Pancreas (tissue), 10 donors: ENCODE measurements at places on chromosomes 5 and 9.

- DNase-seq: no peak
Measured at GRCh38 chr9:15492485-15493150, 18.2 kb downstream of the PSIP1 start.

DNA sequence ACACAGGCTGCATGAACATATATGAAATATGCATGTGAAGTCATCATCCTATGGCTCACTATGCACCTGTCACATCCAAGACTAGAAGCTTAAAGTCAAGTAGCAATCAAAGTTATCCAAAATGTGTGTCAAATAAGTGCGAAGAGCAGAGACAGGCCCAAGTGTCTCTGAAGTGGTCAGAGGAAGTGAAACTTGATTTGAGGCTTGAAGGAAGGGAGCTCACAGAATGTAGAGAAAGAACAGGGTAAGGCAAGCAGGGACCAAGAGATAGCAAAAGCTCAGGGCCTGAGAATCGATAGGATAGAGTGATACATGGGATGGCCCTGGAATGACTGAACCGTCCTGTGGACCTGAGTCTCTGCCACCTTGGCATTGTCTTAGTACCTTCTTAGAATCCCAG is 274.3 kb upstream of the TRPC7 start:
- DNase-seq: no peak

GRCh38 chr5:161387121-161387520 is 159.4 kb downstream of the GABRB2 start:
- DNase-seq: no peak

GRCh38 chr5:66987949-66988838 is 208.4 kb downstream of the CD180 start:
- DNase-seq: no peak

GRCh38 chr9:114153761-114154599 is 1.4 kb upstream of the COL27A1 start:
- DNase-seq: peak; percentile 72

DNA sequence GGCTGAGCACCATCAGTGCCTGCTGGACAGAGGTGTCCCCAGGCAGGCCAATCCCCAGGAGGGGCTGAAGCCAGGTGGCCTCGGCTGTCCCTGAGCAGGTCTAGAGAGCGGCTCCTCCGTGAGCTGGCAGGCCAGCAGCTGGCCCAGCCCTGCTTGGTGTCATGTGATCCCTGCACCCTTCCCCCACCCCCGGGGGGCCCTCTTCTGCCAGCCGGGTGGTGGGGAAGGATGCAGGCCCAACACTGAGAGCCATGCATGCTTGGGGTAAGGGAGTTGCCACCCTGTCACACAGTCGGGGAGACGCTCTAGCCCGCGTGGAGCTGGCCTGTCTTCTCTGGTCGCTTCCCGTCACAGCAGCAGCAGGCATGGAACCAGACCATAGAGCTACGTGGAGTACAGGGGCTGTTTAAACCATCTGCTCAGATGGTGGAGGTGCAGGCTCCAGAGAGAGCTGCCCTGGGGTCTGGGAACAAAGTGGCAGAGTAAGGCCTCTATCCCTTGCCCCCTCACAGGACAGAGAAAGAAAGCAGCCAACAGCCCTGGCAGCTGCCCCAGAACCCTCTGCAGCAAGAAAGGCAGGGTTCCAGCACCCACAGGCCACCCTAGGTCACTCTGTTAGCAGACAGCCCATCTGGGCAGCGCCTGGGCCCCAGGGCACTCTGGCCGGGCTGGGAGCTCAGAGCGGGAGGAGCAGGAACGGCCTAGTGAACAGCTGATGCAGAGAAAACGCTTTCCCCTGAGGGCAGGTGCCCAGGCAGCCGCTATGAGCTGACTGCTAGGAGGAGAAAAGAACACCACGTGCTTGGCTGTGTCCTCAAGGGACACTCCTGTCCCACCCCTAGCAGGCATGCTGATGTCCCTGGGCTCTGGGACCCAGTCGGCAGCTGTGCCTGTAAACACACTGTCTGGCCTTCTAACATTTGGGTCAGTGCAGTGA is 6.8 kb downstream of the RALGDS start:
- peak; percentile 81 for DNase-seq

- no peak for DNase-seq
Measured at GRCh38 chr5:59042201-59043055, 459.6 kb downstream of the RAB3C start.

GRCh38 chr5:95063492-95063891 is 221.4 kb downstream of the MCTP1 start:
- no peak for DNase-seq

DNA sequence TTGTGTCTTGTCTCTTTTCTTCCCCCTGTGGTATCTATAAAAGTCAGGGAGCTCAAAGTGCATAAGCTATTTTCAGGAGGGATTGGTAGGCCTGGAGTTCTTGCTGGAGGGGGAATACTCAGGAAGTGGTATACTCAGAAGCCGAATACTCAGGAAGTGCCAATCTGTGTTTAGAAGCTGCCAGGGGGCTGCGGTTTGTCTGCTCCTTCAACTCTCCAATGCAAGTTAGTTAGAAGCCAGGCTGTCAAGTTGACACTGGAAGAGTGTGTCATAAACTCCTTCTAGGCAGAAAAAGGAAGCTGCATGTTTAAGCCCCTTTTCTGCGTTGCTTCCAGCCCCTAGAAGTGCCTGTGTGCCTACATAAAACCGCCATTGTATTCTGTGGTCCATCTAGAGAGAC is 366.5 kb downstream of the TAF11L14 start:
- DNase-seq: no peak

DNA sequence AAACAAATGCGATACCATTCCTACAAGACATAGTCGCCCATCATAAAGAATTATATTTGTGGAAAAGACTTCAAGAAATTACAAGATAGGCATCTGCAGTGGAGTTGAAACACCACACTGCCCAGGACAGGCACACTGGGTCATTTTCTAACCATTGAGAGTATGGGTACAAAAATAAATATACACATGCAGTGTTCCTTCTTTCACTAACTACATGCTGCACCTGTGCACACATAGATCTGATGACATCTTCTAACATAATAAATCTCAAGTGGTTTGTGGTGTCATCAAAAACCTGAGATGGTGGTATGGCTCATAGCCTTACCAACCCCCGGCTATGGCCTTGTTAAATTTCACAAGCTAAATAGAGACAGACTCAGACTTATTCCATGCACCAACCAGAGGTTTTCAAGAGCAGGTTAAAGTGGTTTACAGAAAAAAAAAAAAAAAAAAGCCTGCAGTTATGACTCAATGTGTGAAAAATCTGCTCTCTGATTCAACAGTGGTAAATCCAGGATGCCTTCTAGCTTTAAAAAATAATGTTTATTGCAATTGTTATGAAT is 12.4 kb upstream of the NFIB start:
- no peak for DNase-seq

GRCh38 chr9:93065135-93065720 is 6.7 kb downstream of the SUSD3 start:
- DNase-seq: no peak

- peak; percentile 59 for DNase-seq
Measured at GRCh38 chr5:32329395-32329834, 16.7 kb upstream of the MTMR12 start.

DNA sequence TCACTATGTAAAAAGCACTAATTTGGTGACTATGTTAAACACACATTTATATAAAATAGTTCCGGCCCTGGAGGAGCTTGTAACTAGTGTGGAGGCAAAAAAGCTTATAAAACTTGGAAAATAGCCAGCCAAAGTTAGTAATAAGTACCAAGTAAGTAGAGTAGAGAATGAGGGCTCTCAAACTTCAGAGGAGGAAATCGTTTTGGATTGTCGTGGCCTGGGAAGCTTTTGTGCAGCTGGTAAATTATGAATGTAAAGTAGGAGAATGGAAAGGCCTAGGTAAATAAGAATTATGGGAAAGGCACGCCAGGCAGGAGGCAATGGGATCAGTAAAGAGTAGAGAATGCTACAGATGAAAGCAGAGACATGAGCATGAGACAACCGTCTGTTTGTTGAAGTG is 832.7 kb upstream of the ZNF608 start:
- DNase-seq: no peak

DNA sequence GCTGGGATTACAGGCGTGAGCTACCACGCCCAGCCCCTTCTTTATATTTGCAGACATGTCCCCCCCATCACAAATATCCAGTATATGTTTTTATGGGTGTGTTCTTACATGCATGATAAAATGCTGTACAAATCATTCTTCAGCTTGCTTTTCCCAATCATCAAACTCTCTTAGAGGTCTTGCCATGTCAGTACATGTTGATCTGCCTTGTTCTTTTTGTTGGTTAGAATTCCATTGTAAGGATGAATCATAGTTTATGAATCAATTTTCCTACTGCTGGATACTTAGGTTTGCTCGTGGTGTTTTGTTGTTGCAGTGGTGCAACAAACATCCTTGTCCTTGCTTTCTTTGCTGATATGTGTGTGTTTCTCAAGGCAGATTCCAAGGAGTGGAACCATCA is 79.9 kb upstream of the NEURL1B start:
- DNase-seq: no peak

DNA sequence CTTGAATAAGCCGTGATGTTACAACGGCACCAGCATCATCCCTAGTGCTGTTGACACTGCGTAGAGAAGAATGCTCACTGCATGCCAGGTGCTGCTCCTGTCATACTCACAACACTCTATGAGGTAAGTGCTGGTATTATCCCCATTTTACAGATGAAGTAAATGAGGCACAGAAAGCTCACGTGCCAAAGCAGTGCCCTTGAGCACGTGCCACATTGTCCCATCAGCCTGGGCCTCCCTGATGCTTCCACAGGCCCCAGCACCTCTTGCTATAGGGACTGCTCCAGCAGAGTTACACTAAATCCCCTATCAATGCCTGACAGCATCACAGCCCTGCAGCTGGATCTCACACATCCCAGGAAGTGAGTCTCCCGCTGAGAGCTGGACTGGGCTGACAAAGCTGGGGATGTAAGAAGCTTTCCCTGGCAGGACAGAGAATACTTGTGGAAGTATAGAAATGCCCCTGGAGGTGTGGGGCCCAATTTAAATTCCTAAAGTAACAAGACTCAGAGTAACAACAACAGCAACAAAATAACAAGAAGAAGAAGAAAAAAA is 216.1 kb downstream of the FSTL4 start:
- no peak for DNase-seq

GRCh38 chr9:126527109-126527825 is 86.5 kb upstream of the LMX1B start:
- DNase-seq: no peak

GRCh38 chr5:157290156-157290980 is 24.4 kb downstream of the CYFIP2 start:
- no peak for DNase-seq

DNA sequence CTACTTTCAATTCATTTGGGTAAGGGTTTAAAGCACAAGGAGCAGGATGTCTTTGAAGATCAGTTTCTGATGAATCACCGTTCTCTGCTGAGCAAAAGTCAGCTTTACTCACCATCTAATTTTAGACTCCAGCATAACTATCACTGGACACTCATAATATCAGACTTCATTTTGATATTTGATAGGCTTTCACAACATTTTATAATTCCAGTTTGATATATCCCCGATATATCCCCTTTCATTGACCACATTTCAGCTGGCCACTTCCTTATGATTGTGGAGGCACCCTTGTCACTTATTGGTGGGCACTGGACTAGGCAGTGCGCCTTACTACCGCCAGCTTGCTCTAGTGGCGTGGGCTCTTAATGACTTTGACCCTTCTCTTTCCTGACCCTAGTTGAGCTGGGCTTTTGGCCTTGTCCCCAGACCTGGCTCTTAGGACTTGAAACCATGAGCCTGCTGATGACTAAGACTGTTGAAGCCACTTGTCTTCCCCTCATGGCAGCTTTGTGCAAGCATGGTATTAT is 46.8 kb downstream of the CYSTM1 start:
- no peak for DNase-seq

DNA sequence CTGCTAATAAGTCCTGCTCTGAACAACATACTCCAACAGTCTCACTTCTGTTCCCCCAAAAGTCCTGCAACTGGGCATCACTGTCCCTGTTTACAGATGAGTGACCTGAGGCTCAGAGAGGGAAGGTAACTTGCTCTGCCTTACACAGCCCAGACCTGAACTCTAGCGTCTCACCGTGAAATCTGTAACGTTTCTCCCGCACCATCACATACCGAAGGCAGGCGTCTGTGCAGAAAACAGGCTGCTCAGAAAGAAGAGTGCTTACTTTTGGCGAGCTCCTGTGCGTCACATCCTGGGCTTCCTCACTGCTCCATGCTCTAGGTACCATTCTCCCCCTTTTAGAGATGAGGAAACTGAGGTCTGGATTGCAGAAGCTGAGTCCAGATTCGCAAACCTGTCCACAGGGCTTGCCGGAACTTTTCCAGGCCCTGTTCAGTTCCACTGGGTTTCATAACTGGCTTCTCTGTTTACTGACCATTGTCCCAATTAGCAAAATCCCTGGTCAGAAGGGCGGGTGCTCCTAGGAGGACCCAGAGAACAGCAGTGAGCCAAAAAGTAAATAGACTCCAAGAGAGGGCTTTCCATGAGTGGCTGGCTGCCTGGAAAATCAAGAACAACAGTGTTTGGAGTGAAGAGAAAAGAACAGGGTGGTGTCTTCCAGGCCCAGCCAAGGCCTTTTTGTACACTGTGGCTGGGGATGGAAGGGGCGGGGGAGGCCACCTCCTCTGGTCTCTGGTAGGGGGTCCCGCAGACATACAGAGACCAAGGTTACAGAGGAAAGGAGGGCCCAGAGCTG is 27.1 kb downstream of the GSN start:
- no peak for DNase-seq

DNA sequence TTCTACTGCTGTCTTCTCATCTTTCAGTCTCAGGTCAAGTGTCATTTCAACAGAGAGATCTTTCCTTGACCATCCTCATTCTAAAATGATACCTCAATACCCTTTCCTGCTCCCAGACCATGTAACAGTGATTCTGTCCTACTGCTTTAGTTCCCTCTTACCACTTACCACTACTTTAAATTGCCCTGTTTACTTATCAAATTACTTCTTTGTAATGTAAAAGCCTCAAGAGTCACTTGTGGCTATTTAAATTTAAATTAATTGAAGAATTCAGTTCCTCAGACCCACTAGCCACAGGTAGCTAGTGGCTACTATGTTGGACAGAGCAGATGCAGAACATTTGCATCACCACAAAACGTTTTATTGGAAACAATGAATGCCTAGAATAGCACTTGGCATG is 217.3 kb downstream of the ADAMTS6 start:
- no peak for DNase-seq

DNA sequence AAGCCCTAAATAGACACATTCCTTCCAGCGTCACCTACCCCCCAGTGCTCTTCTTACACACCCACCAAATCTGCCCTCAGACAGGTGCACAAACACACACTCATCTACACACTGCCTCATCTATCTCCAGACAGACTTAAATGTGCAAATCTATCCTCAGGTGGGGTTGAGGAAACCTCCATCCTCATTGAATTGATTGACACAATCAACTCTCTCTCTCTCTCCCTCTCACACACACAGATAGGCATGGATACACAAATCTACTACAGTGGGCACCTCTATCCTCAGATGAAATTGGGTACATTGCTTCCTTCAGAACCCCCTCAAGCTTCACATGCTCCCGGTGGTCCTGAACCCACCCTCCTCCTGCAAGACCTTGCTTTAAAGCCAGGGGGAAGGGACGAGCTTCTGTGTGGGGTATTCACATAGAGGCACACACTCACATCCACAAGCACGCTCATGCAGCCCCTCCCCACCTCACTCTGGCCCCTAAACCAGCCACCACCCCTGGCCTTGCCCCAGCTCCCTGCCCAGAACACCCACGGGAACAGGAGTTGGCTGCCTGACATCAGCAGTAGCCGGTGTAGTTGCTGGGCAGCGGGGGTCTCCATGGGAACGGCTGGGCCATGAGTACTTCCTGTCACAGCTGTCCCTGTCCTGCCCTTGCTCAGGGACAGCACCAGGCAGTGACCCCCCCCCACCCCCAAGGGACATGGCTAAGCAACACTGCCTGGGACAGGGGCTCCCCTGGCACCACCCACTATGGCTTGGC is 22.8 kb downstream of the PCDH1 start:
- DNase-seq: no peak
